Stomach (tissue), 19 donors: ENCODE measurements at places on chromosomes 5 and 9.

DNA sequence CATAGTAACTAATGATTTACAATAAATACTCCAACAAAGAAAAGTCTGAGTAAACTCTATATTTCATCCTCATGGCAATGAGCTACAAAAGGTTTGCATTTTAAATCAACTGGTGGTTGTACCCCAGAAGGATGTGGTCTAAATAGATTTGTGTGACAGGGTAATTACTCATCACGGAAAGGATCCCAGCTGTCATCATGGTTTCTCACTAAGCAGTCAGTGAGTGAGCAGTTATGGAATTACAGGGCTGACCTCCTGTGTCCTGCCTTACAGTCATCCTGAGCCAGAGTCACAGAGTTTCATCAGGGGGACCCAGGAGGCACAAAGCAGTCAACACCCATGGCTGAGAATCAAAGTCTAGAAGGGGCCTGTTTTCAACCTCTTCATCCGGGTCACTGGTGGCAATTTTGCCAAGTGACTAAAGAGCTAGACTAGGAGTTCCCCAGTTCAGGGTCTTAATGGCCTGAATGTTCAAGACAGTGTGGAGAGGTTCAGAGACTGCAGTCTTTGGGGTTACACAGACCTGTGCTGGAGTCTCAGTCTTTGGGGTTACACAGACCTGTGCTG, 210.7 kb upstream of the SLC24A2 start:
- DNase-seq = no peak

DNA sequence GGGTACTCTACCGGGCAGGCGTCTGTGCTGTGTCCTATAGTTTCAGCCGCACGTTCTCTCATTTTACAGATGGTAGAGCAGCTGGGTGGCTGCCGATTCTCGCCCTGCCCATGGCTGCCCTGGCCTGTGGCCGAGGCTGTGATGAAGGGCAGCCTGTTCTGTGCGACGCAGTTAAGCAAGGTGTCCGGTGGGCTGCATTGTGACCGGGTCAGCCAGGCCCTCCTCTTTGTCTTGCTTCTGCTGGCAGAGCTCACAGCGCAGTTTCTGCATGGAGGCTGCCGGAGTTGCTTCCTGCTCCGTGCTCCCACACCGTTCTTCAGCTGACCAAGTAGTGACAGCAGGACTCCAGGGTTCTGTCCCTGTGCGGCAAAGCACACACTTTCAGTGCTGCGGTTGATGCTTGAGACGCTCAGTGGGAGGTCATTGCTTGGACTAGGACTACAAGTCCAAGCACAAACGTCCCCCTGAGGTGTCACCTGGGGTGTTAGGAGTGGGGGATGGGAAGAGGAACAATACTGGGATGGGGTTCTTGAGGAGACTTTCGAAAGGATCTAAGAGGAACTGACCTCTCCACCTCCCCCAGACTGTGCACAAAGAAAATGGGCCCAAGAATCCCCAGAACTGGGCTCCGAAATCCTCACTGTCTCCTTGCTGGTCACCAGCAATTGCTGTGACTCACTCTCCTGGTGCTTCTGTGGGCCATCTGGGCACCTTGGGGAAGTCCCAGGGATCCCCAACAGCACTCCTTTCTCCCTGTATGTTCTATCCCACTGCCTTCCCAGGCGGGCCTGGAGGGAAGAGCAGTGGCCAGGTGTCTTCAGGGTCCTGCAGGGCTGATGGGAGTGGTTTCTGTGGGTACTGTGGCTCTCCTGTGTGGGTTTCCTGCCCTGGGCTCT, 58.2 kb downstream of the GADD45G start:
- DNase-seq = no peak

- no peak for DNase-seq
Measured at GRCh38 chr9:80127920-80128319, 556.2 kb downstream of the TLE4 start.

- no peak for DNase-seq
Measured at GRCh38 chr5:71681296-71681695, 37.8 kb upstream of the CARTPT start.

DNA sequence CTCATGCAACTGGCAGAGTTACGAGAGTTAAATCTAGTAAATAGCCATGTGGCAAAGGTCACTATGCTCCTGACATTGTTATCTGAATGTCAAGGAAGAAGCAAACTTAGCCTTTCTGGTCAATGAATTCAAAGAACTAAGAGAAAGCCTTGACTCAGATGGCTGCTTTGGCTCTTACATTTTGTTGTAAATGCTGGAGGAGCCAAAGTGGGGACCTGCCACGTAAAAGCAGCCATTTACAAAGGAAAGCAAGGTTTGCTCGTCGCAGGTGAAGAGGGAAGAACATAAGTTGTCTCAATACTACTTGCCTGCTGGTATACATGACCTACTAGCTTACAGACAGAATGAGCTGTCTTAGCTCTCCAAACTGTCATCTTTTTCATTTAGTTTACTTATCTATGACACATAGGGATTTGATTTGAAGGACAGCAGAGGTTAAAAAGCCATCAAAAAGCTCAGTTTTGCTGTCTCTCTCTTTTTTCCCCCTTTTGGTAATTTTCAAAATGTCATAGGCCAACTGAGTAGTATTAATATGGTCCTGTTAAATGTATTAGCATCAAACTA, 1052.8 kb upstream of the DMAC1 start:
- DNase-seq = no peak

GRCh38 chr5:139862313-139862712, 66.7 kb downstream of the PSD2 start:
- no peak for DNase-seq

DNA sequence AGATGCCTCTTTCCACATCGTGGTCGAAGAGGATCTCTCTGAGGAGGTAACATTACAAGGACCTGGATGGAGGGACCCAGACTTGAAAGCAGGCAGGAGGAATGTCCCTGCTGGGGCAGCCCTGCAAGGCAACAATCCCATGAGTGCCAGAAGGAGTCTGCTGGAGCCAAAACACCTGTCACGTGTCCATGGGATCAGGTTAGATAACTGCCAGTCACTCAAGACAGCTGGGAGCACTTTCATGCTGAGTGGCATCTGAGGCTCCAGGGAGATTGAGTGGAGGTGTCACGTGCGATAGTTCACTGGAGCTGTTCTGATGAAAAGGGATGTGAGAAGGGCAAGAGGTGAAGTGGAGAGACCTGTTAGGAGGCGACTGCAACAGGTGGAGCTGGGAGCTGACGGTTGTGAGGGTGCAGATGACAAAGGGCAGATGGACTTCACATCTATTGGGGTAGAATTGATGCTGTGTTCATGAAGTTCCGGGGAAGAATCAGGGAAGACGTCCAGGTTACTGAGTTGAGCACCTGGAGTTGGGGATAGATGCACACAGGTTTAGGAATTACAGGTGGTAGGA, 68.4 kb downstream of the ICE1 start:
- no peak for DNase-seq

- DNase-seq = no peak
Measured at GRCh38 chr5:7208938-7209337, 187.0 kb upstream of the ADCY2 start.

GRCh38 chr9:107983181-107983603, 493.6 kb upstream of the KLF4 start:
- DNase-seq = no peak

DNA sequence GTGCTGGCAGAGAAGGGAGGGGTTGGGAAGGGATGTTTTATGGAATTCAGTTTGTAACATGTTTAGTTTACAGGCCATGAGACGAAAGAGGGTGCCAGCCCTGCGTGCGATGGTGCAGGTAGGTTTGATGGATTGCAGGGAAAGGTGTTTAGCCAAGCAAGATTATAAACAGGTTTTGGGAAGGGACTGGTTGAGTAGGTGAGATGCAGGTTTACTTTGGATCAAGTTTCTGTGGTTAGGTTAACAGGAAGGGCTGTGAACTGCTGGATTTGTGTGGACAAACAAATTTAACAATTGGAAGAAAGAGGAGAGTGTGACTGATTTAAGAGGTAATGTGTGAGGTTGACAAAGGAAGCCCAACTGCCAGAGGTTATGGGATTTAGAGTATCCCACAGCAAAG, 32.6 kb upstream of the GPX3 start:
- DNase-seq = no peak

- DNase-seq = no peak
Measured at GRCh38 chr5:117748336-117748735, 1173.7 kb upstream of the SEMA6A start.

- no peak for DNase-seq
Measured at GRCh38 chr5:54426209-54426608, 29.3 kb upstream of the HSPB3 start.

DNA sequence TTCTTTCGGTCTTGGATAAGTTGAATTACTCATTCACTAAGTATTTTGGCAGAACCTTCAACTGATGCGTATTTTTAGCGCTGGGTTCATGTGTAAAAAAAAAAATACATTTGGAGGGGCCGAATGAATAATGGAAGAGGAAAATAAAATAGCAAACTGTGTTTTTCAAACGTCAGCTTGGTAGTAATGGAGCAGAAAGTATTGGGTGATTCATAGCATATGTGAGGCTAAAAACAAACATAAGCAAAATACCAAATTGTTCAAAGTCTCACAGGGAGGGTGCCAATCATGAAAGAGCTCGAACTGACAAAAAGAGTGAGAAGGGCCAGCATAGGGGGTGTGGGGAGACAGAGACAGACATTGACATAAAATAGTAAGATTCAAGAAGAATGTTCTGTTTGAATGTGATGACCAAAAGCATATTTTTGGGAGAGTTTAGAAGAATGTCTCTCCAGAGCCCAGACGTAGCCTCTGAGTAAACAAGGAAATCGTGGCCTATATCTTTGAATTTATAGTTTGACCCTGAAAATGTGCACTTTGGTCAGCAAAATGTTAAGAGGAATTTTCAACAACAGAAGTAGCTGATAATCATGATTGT, 174.9 kb upstream of the HMHB1 start:
- DNase-seq = no peak

GRCh38 chr5:170121321-170121720, 15.6 kb downstream of the FOXI1 start:
- DNase-seq = no peak

- DNase-seq = no peak
Measured at GRCh38 chr9:119788921-119789320, 419.7 kb upstream of the BRINP1 start.

DNA sequence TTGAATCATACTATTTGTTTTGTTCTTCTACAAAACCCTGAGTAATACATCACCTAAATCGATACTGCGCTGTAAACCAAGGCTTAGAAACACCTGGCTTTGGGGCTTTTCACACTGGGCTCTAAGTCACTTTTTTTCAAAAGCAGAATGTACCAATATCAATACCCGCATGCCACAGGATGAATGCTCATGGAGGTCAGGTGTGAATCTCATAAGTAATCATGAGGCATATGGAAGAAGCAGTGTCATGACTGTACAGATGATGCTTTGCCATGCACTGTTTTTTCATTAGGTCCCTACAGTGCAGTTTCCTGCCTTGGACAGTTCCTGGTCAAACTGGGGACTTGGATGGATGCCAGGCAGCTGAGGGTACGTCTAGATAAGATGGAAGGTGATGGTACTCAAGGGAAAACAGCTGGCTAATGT, 49.0 kb upstream of the ATG10 start:
- peak; percentile 13 for DNase-seq

DNA sequence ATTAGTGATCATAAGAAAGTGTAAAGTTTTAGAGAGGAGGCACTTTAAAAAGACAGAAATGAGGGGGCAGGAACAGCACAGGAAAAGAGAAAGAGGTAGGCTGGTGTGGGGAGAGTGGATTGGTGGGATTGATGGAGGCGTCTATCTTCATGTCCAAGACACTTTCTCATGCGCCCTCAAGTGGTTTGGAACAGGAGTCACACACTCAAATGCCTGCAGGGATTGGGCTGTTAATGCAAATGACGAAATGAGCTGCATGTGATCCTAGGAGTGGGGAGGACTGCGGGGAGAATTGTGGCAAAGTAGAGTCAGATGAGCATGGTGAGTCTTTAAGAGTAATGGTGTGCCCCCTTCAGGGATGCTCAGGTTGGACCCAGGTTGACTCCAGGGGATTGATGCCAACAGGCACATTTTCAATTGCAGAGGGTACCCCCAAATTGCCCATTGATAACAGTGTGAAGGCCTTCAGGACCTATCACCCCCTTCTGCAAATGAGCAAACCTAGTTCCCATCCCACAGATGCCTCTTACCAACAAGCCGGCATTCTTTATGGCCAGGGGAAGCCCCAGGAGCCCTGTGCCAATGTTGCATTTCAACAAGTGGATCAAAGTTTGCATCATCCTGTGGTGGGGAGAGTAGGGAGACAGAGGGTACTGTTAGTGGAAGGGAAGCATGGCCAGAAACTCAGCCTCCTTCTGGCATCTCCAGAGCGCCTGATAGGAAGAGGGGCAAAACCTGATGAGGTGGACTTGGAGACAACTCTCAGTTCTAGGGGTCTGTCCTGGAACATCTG, 5.3 kb downstream of the SLC36A3 start:
- DNase-seq = no peak

DNA sequence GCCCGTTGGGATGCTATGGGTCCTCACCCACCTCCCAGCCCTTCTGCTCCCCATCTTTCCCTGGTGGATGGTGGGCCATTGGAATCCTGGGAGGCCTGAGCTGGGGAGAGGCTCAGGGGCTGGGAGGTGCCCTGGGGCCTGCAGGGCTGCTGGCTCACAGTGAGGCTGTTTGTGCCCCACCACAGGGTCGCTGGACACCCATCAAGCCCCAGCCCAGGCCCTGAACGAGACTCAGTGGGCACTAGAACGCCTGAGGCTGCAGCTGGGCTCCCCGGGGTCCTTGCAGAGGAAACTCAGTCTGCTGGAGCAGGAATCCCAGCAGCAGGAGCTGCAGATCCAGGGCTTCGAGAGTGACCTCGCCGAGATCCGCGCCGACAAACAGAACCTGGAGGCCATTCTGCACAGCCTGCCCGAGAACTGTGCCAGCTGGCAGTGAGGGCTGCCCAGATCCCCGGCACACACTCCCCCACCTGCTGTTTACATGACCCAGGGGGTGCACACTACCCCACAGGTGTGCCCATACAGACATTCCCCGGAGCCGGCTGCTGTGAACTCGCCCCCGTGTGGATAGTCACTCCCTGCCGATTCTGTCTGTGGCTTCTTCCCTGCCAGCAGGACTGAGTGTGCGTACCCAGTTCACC, 4.9 kb upstream of the AIF1L start:
- DNase-seq = no peak

GRCh38 chr9:93119953-93120845, 13.9 kb downstream of the NINJ1 start:
- DNase-seq = peak; percentile 96

DNA sequence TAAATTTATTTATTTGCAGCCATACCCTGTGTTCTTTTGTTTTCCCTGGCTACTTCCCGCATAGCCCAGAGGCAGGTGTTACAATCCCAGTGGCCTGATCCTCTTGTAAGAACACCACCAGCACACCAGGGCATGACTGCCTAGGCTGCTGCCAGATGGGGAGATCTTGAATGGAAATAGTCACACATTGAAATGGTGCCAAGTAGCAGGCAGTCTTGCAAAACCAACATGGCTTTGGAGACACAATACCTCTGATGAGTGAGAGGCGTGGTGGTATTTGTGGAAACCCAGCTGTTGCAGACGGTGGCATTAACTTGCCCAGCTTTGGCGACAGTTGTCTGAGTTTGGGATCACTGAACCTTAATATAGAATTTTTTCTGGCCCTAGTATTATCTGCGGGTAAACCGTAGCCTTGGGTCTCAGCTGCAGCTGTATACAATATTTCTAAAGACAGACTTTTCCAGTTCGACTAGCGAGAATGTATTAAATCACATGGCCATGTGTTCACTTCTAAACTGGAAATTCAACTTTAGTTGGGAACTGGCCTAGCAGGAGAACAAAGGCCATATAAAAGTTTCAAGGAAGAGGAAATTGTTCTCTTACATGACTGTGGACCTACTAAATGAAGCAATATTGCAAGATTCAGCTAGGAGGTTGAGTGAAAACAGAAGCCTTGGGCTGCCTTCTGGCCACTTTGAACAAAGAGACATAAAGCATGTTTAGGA, 277.0 kb downstream of the SMARCA2 start:
- DNase-seq = peak; percentile 85

- DNase-seq = peak; percentile 85
Measured at GRCh38 chr9:84254972-84255371, 85.6 kb downstream of the SLC28A3 start.

GRCh38 chr5:95777441-95777840, 45.1 kb downstream of the GLRX start:
- no peak for DNase-seq
